ENCODE measurements at places on chromosomes 3 and 15.

- no peak for DNase-seq
These were observed 123.2 kb downstream of the MAGI1 start for GRCh38 chr3:65915477-65915876.

DNA sequence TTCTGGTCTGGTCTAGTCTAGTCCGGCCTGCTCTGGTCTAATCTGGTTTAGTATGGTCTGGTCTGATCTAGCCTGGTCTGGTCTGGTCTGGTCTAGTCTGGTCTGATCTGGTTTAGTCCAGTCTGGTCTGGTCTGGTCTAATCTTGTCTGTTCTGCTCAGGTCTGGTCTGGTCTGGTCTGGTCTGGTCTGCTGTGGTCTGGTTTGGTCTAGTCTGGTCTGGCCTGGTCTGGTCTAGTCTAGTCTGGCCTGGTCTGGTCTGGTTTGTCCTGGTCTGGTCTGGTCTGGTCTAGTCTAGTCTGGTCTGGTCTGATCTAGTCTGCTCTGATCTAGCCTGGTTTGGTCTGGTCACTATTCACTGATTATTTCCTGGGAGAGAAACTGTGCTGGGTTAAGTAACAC, 84.1 kb upstream of the PRR23E start:
- no peak for DNase-seq

- DNase-seq = no peak
These were observed 11.0 kb upstream of the GABPB1 start for GRCh38 chr15:50365971-50366370.

DNA sequence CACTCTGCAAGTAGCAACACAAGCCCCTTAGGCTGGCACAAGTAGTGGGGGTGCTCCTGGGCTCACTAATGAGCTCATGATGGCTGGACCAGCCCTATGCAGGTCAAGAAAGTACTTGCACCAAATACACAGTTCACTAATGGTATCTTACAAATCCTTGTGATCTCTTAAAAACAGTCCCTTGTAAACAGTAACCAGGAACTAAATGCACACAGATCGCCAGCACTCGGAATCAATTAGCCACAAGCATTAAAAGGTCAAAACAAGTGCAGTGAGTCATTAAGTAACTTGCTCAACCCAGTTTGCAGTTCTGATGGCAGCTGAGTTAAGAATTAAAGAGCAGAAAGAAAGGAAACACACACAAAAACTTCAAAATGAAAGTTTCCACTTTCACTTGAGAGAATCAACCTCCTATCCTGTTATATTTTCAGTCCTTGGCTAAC, 43.2 kb downstream of the ARHGEF3 start:
- DNase-seq = no peak

DNA sequence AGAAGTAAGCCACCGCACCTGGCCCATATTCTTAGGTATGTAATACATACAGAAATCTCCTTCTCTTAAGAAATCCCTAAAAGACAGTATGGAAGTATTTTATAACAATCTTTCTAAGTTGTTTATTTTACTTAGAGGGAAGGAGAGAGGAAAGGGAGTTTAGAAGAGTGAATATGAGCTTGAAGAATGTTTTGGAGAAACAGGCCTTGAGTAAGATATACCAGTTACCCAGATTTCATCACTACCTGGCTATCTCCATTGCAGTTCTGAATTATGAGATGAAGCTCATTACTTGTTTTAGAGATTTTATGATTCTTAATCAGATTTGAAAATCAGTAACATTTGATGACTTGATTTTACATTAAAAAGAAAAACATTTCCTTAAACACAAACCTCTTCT, 71.9 kb downstream of the DCUN1D1 start:
- DNase-seq = no peak

DNA sequence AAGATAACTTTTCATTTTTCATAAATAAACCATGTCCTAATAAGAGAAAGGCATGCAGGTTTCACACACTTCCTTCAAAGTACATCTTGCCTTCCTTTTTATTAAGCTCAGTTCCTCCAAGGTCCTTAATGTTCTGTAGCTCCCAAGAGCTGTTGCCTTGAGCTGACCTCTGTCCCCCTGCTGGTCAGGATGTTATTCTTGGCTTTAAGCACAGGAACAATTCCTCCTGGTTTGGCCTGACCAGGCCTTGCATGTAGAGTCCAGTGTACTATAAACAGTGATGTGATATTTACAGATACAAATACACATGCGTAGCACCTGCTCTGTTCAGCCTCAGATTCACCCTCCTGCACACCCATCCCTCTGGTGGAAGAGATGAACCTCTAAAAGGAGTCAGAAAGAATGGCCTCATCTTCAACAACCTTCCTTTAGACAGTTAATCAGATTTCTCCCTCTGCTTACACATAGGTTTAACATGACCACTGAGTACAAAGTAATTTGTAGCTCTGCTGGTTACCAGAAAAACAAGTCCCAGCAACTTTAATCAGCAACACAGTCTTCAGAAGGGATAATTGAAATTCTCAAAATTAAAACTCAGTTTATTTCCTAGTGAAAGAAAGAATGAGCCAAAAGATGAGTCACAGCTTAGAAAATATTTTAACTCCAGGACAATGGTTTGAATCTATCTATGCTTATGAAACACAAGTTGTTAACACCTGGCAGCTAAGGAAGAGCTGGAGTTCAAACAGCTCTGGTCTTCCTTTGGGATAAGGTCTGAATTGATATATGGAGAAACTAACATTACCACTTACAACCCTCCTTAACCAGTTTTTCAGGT, 46.5 kb downstream of the PTPN9 start:
- DNase-seq = no peak

GRCh38 chr3:9151240-9151639, 98.2 kb downstream of the SRGAP3 start:
- DNase-seq = no peak

GRCh38 chr3:194251891-194252560, 99.1 kb downstream of the CPN2 start:
- DNase-seq = no peak

- DNase-seq = no peak
These were observed 6.1 kb downstream of the ZBTB47 start for GRCh38 chr3:42659451-42660130.

- no peak for DNase-seq
These were observed 1226.1 kb downstream of the SI start for GRCh38 chr3:163852233-163852632.

DNA sequence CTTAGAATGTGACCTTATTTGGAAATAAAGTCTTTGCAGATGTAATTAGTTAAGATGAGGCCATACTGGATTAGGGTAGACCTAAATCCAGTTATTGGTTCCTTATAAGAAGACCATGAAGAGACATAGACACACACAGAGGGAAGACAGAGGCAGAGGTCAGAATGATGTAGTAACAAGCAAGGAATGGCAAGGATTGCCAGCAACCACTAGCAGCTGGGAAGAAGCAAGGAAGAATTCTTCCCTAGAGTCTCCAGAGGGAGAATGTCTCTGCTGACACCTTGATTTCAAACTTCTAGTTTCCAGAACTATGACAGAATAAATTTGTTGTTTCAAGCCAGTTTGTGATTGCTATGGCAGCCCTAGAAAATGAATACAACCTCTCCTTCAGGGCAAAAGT, 116.7 kb downstream of the WDR76 start:
- no peak for DNase-seq

GRCh38 chr3:52730681-52731080, 24.8 kb downstream of the SPCS1 start:
- DNase-seq = no peak
